ENCODE measurements at places on chromosomes 16 and 17.

DNA sequence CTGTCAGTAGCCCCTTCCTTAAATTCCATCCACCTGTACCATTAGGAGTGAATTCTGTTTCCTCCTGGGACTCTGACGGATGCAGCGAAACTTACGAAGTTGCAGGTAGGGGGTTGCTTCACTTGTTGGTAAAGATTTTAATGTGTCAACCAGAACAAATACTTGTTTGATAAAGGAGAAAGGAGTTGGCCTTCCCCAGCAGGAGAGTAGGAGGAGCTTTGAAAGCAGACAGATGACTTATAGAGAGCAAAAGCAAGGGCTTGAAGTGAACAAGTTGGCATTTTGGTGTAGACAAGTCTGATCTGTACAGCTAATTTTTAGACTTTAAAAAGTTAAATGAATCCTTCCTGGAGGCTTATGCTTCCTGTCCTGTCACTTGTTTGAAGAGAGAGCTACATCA lies 38.1 kb upstream of the PMFBP1 start:
- DNase-seq: no peak

DNA sequence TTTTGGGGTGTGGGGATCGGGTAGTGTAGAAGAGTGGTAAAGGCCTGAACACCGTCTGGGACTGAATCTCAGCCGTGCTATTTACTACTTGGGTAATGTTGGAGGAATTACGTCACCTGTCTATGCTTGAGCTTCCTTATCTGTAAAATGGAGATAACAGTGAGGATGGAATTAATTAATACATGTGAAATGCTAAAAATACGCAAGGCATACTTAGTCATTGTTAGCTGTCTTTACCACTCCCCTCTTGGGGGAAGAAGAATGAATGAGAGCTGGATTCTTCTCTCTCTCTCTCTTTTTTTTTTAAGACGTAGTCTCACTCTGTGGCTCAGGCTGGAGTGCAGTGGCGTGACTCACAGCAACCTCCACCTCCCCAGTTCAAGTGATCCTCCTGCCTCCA lies 41.1 kb upstream of the TANGO6 start:
- DNase-seq: no peak

- peak; percentile 29 for DNase-seq
Measured at GRCh38 chr17:28402224-28402630, 3.8 kb downstream of the SLC46A1 start.

DNA sequence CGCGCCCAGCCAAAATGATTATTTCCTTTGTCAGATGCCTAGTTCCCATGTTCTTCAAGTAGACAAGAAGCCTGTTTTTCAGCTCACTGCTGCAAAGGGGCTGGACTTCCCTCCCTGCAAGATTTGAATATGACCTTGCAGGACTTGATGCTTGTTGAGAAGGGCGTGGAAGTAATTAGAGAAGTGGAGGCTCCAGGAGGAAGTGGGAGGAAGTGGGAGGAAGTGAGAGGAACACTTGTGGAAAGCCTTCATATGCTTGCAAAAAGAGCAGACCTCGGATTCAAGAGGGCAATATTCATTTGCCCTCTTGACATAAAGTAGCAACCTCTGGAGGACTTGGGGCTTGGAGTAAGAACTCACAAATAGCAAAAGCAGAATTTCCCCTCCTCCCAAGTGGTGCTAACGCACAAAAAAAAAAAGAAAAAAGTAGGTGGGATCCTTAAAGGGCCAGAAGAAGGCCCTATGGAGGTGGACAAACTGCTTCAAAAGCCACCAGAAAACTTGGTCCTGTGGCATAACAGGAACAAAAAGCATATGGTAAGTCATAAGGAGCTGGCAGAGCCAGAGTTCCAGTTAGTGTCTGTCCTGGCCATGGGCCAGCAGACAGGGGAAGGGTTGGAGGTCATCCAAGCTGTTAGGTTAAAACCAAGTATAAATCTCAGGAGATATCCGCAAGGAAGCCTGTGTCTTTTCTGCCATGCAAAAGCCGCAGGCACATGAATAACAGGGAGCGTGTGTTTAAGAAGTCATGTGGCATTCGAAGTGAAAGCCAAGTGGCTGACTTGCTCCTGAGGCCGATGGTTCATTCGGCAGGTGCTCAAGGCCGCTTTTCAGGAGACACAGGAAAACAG lies 20.6 kb upstream of the PRKAR1A start:
- no peak for DNase-seq

GRCh38 chr17:48770954-48771353 lies 42.4 kb upstream of the HOXB13 start:
- DNase-seq: no peak

DNA sequence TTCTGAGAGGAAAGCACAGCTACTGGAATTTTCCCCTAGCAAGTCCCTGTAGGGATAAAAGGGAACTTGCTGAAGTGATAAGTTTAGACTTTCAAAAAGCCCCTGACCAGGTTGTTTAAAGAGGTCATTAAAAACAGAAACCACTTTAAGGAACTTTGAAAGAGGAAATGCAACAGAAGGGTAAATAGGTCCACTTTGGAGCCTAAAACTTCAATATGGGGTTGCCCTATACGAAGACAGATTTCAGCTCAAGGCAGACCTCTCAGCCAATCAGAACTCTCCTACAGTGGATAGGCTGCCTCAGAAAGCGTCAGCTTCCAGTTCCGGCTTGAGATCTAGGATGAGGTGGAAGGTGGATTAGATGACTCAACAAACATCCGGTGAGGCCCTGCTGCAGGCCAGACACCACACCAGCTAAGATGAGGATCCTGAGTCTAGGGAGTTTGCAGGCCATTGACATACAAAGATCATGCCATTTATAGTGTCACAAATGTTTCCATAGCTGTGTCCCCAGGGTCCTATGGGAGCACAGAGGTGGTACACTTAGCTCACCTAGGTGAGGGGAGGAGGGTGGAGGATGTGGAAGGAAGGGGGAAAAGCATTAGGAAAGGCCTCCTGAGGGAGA lies 7.9 kb upstream of the MFSD6L start:
- DNase-seq: no peak

DNA sequence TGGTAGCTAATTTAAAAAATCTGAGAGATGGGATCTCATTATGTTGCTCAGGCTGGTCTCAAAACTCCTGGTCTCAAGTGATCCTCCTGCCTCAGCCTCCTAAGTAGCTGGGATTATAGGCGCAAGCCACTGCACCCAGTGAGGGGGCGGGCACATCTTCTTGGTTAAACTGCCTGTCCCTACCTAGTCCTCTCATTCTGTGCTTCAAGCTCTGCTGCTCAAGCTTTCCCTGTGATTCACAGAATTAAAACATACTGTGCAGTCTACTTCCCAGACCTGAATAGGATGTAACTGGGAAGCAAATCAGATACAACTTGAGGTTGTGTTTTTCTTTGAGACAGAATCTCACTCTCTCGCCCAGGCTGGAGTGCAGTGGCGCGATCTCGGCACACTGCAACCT lies 2.3 kb downstream of the MRPL38 start:
- no peak for DNase-seq

DNA sequence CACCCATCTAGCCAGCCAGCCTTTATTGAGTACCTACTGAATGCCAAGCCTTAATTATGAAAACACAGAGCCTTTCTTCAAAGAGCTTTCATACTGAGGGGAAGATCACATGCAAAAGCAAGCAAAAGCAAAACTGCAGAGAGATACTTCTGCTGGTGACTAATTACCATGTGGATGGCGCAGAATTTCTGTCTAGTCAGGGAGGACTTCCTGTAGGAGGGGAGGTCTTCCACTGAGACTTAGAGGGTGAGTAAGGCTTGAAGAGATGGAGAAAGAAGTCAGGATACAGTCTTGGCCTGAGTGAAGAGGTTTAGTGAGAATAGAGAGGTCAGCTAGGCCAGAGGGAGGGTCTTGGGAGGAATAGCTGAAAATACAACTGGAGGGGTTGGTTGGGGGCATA lies 53.9 kb upstream of the CCL2 start:
- DNase-seq: no peak

- no peak for DNase-seq
Measured at GRCh38 chr17:74235911-74236371, 22.6 kb downstream of the TTYH2 start.

DNA sequence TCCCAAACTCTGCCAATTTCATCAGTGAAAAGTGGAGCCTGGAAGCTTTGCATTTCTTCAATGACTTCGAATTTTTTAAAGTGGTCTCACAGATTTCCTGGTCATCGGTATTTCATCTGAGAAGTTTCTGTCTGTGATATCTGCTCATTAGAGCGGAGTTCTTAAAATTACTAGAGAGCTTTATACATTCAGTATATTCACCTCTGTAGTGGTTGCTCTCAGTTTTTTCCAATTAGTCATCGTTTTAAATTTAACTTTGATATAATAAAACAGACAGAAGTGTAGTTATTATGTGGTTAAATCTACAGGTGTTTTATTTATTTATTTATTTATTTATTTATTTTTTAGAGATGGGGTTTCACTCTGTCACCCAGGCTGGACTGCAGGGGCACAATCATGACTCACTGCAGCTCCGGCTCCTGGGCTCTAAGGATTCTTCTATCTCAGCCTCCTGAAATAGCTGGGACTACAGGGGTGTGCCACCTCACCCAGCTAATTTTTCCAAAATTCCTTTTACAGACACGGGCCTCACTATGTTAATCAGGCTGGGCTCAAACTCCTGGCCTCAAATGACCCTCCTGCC lies 16.0 kb downstream of the ARHGAP17 start:
- DNase-seq: no peak

DNA sequence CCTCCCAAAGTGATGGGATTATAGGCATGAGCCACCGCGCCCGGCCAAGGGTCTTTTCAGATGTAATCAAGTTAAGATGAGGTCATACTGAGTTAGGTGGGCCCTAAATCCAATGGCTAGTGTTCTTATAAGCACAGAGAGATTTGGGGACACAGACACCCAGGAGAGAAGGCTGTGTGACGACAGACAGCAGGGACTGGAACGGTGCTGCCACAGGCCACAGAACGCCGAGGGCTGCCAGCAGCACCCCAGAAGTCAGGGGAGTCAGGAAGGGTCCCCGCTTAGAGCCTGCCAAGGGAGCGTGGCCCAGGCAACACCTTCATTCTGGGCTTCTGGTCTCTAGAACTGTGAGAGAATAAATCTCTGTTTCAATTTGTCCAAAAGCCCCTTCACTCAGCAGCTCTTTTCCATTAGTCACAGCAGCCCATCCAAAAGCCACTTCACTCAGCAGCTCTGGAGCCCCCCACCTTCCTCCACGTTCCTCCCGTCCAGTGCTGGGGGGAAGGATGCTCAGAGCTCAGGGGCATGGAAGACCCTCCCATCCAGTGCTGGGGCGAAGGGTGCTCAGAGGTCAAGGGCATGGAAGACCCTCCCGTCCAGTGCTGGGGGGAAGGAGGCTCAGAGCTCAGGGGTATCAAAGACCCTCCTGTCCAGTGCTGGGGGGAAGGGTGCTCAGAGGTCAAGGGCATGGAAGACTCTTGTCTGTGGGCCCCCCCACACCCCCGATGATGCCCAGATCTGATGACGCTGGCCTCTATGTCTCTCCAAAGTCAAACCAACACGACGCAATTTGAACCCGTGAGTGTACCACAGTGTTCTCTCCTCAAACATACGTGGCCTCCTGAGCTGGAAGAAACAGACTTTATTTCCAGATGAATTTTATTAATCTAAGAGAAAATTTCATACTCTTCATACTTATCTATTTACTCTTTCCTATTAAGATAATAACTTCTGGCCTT lies 11.9 kb downstream of the RAB40B start:
- no peak for DNase-seq

GRCh38 chr16:48535369-48535787 lies 74.6 kb downstream of the N4BP1 start:
- DNase-seq: no peak

- DNase-seq: no peak
Measured at GRCh38 chr17:79162012-79162963, 87.7 kb downstream of the ENGASE start.

- DNase-seq: no peak
Measured at GRCh38 chr17:37079735-37080134, 131.0 kb downstream of the AATF start.

- DNase-seq: no peak
Measured at GRCh38 chr16:21704733-21705132, 41.0 kb downstream of the OTOA start.

- no peak for DNase-seq
Measured at GRCh38 chr16:85167589-85168537, 55.6 kb upstream of the CIBAR2 start.

DNA sequence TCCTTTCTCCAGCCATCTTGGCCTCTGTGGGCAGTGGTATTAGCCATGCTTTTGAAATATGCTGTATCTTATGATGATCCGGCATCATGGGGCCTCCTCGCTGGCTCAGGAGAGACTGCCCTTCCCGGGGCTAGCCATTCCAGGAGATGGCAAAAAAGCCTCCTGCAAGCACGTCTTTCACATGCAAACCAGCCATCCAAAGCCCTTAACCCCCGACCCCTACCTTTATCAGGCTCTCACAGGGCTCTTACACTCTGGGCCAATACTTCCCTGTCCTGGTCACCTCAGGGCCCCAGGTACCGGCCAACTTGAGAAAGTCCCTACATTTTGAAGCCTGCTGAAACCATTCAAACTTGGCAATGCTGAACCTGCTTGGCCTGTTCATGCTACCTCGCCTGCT lies 36.4 kb downstream of the MYH13 start:
- peak; percentile 53 for DNase-seq

DNA sequence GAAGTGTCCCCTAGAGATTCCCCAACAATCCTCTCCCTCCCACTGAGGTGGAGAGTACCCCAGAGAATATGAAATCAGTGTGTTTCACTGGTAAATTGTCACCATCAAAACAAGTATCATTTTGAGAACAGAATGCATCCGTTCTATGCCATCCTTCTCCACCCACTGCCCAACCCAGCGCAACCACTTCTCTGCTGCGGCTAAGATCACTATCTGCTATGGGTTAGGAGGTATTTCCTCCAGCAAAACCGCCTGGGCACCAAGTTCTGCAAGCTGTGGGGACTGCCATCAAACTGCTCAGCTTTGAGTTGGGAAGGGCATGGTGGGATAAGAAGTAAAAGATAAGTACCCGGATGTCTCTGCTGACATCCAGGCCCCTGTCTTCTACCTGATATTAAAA lies 24.4 kb downstream of the CNTNAP1 start:
- no peak for DNase-seq
